ENCODE measurements at places on chromosomes 4 and X.
A peak's percentile ranks its signal among the peaks of the same experiment; 100 is the strongest.

DNA sequence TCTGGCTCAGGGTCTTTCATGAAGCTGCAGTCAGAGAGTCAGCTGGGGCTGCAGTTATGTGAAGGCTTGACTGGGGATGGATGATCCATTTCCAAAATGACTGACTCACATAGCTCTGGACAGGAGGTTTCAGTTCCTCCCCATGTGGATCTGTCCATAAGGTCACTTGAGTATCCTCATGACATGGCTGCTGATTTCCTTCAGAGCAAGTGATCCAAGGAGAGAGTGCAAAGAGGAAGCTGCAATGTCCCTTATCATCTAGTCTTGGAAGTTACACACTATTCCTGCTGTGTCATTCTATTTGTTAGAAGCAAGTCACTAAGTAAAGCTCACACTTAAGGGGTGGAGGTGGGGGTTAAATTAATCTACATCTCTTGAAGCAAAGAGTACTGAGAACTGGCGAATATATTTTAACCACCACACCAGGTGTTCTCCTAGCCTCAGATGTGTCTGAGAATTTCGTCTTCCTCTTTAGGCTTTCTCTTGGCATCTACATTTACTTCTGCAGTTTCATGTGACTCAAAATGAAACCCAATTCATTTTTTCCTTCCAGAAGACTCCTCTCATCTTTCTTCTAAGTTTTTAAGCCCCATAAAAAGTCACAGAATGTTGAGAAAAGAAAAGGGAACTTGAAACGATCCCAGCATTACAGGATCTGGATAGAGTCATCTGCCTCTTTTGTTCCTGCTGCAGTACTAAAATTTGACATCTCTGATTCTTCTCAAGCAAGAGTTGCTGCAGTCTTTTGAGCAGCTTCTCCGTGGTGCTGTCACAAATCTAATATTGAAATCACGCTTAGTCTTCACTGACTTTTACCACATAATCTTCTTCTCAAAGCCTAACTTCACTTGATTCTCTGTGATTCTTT is 3.8 kb upstream of the GRPR start:
- DNase-seq = no peak

GRCh38 chrX:24842486-24842885 is 148.8 kb downstream of the POLA1 start:
- DNase-seq = no peak

GRCh38 chr4:96097040-96097607 is 257.2 kb downstream of the PDHA2 start:
- DNase-seq = no peak

DNA sequence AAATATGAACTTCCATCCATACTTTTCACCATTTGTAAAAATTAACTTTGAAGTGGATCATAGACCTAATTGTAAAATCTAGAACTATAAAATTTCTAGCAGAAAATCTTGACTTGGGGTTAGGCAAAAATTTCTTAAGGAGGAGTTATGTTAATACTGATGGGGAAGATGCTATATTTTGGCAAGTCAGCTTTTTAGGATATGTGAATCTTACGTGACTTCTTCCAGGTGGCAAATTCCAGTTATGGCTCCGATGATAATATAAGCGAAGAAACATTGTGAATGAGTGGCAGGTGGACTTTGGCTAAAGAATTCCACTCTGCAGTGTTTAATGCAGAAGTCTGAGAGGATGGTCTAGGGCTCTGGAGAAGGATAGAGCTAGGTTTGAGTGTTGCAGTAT is 1.5 kb downstream of the PRPS2 start:
- DNase-seq = no peak

GRCh38 chrX:150201391-150201790 is 161.7 kb upstream of the MAMLD1 start:
- DNase-seq = no peak

DNA sequence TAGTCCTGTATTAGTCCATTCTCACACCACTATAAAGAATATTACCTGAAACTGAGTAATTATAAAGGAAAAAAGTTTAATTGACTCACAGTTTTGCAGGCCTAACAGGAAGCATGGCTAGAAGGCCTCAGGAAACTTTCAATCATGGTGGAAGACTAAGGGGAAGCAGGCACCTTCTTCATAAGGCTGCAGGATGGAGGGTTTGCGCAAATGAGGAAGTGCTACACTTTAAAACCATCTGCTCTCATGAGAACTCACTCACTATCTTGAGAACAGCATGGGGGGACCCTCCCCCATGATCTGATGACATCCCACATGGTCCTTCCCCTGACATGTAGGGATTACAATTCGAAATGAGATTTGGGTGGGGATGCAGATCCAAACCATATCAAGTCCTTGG is 12.1 kb upstream of the MAGEA11 start:
- no peak for DNase-seq

DNA sequence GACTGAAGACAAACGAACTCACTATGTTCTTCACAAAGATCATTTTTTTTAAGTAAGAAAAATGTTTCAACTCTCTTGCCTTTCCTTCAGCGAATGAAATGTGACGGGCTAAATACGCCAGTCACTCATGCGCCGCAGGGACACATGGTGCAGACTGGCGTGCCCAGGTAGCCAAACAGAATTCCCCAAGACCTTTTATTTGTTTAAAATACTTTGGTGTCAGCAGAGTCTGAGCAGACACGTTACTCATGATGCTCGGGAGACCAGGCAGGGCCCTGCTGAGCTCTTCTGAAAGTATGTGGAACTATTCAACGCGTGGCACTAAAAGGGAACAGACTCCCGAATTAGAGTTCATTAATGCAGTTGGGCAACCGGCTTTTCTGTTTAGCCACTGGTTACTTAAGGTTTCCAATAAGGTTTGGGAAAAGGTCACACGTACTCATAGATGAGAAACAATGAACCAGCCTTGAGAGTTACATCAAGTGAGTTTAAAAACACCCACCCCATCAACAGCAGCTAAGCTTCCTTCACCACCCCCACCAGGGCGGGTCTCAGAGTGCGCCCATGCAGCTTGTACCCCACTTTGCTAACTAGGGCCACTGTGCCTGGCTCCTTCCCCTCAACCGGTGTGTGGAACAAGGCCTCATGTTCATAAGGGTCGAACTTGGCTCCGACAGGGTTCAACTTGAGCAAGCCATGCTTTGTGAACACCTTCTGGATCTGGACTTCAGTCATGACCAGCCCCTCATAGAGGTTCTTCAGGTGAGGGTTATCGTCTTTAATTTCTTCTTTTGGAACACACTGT is 7.3 kb downstream of the GRPEL1 start:
- no peak for DNase-seq

DNA sequence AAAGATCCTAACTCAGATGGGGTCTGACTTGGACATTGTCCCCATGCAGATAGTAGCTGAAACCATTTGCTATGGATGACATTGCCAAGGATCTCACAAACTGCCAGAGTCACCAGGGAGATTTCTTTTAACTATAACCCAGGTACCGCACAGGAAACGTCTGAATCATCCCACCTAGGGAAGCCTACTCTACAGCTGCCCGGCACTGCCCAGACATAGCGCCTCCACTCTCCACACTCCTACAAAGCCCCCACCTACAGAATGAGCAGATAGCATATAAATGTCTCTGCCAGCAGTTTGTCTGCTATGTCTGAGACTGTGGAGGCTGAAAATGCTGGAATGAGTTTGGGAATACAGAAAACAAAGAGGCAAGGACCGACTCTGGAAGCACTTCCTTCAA is 32.3 kb downstream of the TRIM61 start:
- no peak for DNase-seq

DNA sequence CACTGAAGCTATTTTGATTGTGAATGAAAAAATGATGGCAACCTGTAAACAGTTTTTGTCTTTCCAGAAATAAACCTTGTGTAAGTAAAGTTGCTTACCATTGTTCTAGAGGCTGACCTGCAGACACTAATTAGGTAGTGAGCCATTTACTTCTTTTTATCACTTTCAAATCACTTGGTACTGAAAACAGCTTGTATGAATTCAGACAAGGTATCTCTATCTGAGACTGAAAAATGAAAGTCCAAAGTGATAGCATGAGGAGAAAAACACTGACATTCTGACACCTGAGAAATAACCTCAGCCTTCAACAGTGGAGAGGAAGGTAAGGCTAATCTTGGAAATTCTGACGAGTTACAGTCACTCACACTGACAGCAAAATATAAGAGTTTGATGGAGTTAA is 238.8 kb downstream of the GPC3 start:
- no peak for DNase-seq

DNA sequence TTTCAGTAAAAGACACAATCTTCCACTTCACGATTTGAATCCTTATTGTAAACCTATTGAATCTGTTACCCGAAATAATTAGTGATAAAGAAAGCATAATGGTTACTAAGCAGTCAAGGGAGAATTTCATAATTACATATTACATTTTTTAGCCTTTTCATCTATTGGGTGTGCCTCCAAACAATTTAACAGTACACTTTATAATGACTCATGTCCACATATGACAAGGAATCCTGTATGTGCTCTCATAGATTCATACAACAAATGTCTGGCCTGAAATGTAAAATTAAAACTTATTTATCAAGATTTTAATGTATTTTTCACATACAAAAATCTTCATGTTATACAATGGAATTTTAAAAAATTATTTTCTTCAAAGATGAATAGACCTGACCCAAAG is 39.4 kb downstream of the PPP3CA start:
- no peak for DNase-seq

GRCh38 chr4:99647071-99647470 is 10.6 kb downstream of the C4orf54 start:
- DNase-seq = no peak

DNA sequence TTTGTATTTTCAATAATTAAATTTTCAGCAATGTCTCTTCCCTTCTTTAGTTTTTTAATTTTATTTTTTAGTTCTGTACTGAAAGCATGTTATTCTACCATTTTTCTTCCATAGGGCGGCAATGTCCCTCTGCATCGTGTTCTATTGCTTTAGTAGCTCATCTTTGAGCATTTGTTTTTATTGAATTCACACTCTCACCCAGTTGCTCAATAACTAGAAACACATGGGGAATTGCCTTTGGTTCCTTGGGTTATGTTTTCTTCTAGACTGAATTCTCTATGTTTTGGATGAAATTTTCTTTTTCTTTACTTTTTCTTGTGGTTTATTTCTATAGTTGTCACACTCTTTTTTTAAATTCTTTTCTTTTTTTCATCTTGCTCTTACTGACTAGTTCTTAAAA is 233.8 kb upstream of the LDB2 start:
- no peak for DNase-seq

DNA sequence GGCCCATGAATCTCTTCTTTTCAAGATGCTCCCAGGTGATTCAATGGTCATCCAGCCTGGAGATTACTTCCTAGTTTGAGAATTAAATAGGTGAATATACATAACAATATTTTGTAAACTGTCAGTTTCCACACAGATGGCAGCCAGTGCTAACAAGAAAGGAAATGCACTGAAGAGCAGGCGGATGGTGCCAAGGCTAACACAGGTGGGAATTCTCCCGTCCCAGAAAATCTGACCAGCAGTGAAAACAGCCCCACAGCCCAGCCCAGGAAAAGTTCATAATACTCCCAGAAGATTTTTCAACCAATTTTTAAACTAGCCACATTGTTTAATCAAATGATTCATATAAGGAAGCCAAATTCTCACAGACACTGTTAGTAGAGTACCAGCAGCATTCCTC is 387.2 kb upstream of the GATB start:
- DNase-seq = no peak

DNA sequence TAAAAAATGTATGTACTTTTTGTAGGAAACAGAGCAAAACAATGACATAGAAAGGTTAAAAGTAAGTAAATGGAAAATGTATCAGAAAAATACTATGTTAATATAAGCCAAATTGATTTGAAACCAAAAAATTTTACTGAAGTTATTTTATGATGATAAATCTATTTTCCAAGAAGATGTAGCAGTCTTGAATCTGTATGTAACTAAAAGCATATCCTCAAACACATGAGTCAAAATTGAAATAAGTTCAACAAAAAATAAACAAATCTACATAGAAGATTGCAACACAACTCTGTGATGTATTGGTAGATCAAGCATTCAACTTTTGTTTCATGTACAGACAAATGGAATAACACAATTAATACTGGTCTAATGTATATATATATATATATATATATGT is 450.0 kb downstream of the SPRY1 start:
- DNase-seq = no peak

DNA sequence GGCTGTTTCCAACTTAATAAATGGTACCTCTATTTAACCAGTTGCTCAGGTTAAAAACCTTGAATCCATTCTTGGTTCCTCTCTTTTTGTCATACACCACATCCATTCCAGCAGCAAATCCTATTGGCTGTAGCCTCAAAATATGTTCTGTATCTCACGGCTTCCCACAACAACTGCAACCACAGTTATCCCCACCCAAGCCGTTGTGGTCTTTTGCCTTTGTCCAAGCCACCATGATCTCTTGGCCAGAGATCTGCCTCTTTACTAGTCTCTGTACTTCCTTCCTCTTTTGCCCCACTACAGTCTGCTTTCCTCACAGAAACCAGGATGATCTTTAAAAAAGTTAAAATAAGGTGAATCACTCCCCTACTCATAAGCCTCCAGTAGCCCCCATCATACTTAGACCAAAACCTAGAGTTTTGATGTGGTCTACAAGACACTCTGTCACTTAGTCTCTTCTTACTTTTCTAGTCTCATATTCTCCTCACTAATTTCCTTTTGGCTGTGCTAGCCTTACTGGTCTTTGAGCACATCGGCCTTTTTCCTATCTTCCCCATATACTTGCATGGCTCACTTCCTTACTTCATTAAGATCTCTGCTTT is 10.3 kb downstream of the MAOA start:
- DNase-seq = no peak

DNA sequence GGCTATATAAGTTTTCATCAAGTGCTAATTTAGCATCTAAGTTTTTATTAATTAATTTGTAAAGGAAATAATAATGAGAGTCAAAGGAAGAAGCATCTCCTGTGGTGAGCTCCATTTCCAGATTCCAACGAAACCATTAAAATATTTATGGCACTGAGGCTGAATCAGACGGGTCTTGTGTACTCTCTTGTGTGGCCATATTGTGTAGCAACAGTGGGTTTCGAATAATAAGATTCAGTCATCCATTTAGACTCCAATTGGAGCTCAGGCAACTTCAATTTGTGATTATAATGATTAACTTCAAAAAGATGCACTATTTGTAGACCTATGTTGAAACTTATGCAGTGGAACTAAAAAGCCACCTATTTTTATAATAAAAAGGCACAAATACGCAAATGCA is 82.4 kb downstream of the SNCA start:
- DNase-seq = no peak

GRCh38 chrX:34562006-34562405 is 95.1 kb downstream of the TMEM47 start:
- no peak for DNase-seq

DNA sequence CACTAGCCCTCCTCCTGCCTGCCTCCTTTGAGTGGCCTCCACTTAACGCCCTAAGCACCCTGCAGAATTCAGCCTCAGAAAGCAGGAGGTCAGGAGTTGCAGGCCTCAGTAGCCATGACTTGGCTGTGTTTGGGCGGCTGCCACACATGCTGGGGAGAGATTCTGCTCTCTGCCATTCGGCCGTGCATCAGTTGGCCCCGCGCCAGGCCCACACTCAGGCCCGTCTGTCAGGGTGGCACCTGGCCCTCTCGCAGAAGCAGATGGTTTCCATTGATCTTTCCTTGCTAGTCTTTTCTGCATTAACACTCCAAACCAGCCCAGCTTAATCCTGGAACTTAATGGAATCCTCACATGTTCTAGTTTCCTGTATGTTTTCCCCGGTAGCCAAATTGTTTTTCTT is 30.7 kb upstream of the ATP6AP2 start:
- DNase-seq = peak; percentile 70

GRCh38 chr4:105896461-105896942 is 1.2 kb downstream of the NPNT start:
- DNase-seq = no peak
